ENCODE measurements at places on chromosomes 6 and 20. TPM values are rescaled to one million over a fixed set of nuclear protein-coding genes. Genes with fewer than 3 reads are reported as not detected.
A peak's percentile ranks its signal among the peaks of the same experiment; 100 is the strongest.

DNA sequence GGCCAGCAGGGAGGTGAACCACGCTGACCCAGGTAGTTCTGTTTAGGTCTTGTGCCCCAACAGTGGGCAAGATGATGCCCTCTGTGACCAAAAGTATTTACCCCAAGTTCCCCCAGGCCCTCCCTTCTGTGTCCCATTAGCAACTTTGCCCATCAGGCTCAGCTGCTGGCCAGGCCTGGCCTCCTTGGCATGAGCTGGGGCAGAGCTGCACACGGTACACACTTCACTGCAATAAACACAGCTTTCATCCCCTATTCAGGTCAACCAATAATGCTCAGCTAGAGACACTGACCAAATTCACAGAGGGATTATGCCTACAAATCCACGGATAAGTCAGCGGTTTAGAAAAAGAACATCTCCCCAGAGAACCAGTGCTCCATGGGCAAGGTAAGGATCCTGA is 103.7 kb downstream of the SLC23A2 start:
- H3K27ac ChIP-seq: no peak overlapping the region
- H3K4me3 ChIP-seq: no peak overlapping the region
- H3K4me1 ChIP-seq: no peaks in the 10 kb centered on the region
- peaks cover 34% of the 10 kb centered on the region for H3K36me3 ChIP-seq
- H3K27me3 ChIP-seq: no peaks in the 10 kb centered on the region
- DNase-seq: no peak

DNA sequence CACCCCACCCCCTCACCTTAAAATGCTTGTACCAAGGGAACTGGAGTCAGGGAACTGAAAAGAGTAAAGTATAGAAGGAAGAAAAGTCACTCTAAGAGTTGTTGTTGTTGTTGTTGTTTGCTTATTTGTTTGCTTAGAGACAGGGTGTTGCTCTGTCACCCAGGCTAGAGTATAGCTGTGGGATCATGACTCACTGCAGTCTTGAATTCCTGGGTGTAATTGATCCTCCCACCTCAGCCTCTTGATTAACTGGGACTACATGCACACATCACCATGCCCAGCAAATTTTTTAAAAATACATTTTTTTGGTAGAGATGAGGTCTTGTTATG is 681.6 kb upstream of the GJE1 start:
- no peaks in the 10 kb centered on the region for H3K4me1 ChIP-seq
- DNase-seq: no peak
- no peak overlapping the region for H3K27ac ChIP-seq
- H3K4me3 ChIP-seq: no peak overlapping the region
- H3K36me3 ChIP-seq: no peaks in the 10 kb centered on the region
- no peaks in the 10 kb centered on the region for H3K27me3 ChIP-seq

GRCh38 chr6:6808343-6808742 is 219.8 kb downstream of the LY86 start:
- H3K36me3 ChIP-seq: no peaks in the 10 kb centered on the region
- H3K4me1 ChIP-seq: peaks cover 11% of the 10 kb centered on the region
- no peaks in the 10 kb centered on the region for H3K27me3 ChIP-seq

DNA sequence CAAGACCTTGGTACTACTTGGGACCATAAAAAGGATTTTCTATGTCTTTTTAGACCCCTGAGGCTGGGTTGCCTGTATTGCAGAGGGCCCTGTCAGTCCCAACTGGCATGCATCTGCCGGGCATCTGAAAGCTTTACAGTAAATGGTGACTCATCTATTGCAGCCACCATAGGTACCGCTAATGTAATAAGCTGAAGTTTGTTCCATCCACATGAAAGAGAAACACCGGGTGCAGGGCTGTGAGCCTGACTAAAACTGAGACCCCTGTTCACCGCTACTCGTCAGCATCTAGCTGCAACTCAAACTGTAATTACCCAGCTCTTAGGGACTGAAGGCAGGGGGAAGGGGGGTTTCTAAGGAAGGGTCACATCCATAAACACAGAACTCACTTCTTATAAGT is 49.5 kb downstream of the TRERF1 start:
- no peak overlapping the region for H3K4me3 ChIP-seq
- peak overlapping the region; percentile 10 for H3K27ac ChIP-seq
- DNase-seq: no peak
- peaks cover 3% of the 10 kb centered on the region for H3K36me3 ChIP-seq
- no peaks in the 10 kb centered on the region for H3K27me3 ChIP-seq

- H3K27ac ChIP-seq: no peak overlapping the region
- no peak overlapping the region for H3K4me3 ChIP-seq
- no peak for DNase-seq
Observed at GRCh38 chr6:170093658-170094596, 197.0 kb downstream of the DLL1 start.

- no peak for DNase-seq
- no peaks in the 10 kb centered on the region for H3K27me3 ChIP-seq
- peaks cover 77% of the 10 kb centered on the region for H3K4me1 ChIP-seq
- peaks cover 22% of the 10 kb centered on the region for H3K36me3 ChIP-seq
- H3K27ac ChIP-seq: peak overlapping the region; percentile 44
Observed at GRCh38 chr6:111774346-111774703, 98.9 kb downstream of the FYN start.

DNA sequence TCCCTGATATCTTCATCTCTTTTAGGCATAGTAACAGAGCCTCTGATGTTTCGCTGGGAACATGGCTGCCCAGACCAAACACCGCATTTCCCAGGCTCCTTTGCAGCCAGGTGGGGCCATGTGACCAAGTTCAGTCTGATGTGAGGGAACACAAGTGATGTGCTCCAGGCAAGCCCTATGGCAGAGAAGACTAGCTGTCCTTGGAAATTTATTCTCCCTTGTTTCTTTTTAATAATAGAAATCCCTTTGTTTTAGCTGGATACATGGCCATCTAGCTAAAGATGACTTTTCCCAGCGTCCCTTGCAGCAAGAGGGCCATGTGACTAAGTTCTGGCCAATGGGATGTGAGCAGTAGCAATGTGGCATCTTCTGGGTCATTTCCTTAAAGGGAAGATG is 30.8 kb downstream of the SLC2A10 start:
- H3K27ac ChIP-seq: no peak overlapping the region
- no peak overlapping the region for H3K4me3 ChIP-seq
- H3K4me1 ChIP-seq: no peaks in the 10 kb centered on the region
- no peak for DNase-seq
- H3K27me3 ChIP-seq: no peaks in the 10 kb centered on the region

DNA sequence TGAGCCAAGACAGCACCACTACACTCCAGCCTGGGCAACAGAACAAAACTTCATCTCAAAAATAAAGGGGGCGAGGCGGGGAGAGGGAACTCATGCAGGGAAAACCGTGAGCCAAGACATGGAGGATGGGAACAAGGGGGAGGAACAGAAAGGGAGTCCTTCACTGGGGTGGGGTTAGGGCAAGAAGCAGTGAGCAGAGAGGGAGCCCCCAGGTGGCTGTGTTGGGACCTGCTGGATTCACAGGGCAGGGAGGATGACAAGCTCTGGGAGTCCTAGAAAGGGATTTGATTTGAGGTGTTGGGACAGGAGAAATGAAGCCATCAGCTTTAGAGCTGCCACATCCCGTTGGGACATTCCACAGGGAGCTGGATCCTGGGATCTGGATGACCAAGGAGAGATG is 90.6 kb upstream of the TOP1 start:
- H3K36me3 ChIP-seq: no peaks in the 10 kb centered on the region
- H3K4me1 ChIP-seq: no peaks in the 10 kb centered on the region
- H3K4me3 ChIP-seq: no peak overlapping the region
- no peak for DNase-seq
- no peak overlapping the region for H3K27ac ChIP-seq
- no peaks in the 10 kb centered on the region for H3K27me3 ChIP-seq

- no peak for DNase-seq
- H3K4me3 ChIP-seq: no peak overlapping the region
- no peaks in the 10 kb centered on the region for H3K27me3 ChIP-seq
- peaks cover 19% of the 10 kb centered on the region for H3K4me1 ChIP-seq
- H3K27ac ChIP-seq: peak overlapping the region; percentile 93
Observed at GRCh38 chr6:139369568-139370282, 4.7 kb downstream of the CITED2 start.

DNA sequence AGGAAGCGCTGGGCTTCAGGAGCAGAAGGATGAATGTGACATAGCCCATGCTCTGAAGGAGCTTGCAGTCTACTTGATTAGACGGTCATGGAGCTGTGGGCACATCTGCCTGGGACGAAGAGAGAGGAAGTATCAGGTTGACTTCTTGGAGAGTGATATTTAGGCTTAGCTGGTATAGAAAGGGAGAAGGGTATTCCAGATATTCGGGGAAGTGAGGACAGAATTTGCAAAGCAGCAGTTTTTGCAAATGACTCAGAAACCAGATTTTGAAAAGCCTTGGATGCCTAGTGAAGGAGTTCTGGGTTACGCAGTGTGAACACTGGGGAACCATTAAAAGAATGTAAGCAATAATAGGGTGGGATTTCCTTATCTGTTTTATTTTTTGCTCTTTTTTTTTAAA is 60.7 kb downstream of the EYA4 start:
- no peaks in the 10 kb centered on the region for H3K4me1 ChIP-seq
- DNase-seq: no peak
- no peaks in the 10 kb centered on the region for H3K36me3 ChIP-seq
- no peak overlapping the region for H3K4me3 ChIP-seq
- H3K27ac ChIP-seq: no peak overlapping the region

DNA sequence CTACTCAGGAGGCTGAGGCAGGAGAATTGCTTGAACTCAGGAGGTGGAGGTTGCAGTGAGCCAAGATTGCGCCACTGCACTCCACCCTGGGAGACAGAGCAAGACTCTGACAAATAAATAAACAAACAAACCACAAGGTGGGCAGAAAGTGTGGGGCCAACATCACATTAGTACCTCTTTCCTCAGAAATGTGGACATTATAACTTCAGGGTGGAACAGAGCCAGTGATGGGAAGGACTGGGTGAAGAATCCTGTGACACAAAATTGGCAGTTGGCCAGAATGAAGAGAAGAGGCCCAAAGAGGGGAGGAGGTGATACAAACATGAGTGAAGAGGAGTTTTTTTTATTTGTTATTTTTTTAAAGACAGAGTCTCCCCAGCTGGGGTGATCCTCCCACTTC is 50.6 kb downstream of the NUP153 start:
- peaks cover under 1% of the 10 kb centered on the region for H3K4me1 ChIP-seq
- DNase-seq: no peak
- H3K27ac ChIP-seq: no peak overlapping the region
- no peak overlapping the region for H3K4me3 ChIP-seq
- no peaks in the 10 kb centered on the region for H3K27me3 ChIP-seq

- no peaks in the 10 kb centered on the region for H3K27me3 ChIP-seq
- no peaks in the 10 kb centered on the region for H3K4me1 ChIP-seq
- H3K36me3 ChIP-seq: no peaks in the 10 kb centered on the region
Observed at GRCh38 chr6:2581611-2582010, 169.1 kb downstream of the MYLK4 start.

GRCh38 chr6:42970871-42971612 is 7.9 kb downstream of the PEX6 start:
- no peaks in the 10 kb centered on the region for H3K27me3 ChIP-seq
- H3K36me3 ChIP-seq: peaks cover 57% of the 10 kb centered on the region
- H3K27ac ChIP-seq: no peak overlapping the region
- no peak for DNase-seq
- peaks cover 2% of the 10 kb centered on the region for H3K4me1 ChIP-seq
- H3K4me3 ChIP-seq: no peak overlapping the region

GRCh38 chr20:57714409-57715267 is 4.8 kb upstream of the PMEPA1 start:
- H3K27me3 ChIP-seq: peaks cover 35% of the 10 kb centered on the region
- no peak overlapping the region for H3K4me3 ChIP-seq
- no peaks in the 10 kb centered on the region for H3K36me3 ChIP-seq
- no peak overlapping the region for H3K27ac ChIP-seq

The CCDC167 gene
- total RNA-seq: 17.8 TPM

The DDO gene
- total RNA-seq: not detected

The GNRH2 gene
- 1.8 TPM for total RNA-seq

The PHACTR3 gene
- not detected for total RNA-seq

The FNDC1 gene
- not detected for total RNA-seq

The CALHM6 gene
- 2.3 TPM for total RNA-seq

The BPIFB1 gene
- total RNA-seq: 0.16 TPM

The EDEM2 gene
- 17.7 TPM for total RNA-seq
